ENCODE measurements at places on chromosomes 6 and 20. TPM values are rescaled to one million over a fixed set of nuclear protein-coding genes. Genes with fewer than 3 reads are reported as not detected.

- no peaks in the 10 kb centered on the region for H3K36me3 ChIP-seq
- no peaks in the 10 kb centered on the region for H3K27me3 ChIP-seq
- H3K27ac ChIP-seq: no peak overlapping the region
Observed at GRCh38 chr6:78308025-78308424, 559.3 kb upstream of the IRAK1BP1 start.

DNA sequence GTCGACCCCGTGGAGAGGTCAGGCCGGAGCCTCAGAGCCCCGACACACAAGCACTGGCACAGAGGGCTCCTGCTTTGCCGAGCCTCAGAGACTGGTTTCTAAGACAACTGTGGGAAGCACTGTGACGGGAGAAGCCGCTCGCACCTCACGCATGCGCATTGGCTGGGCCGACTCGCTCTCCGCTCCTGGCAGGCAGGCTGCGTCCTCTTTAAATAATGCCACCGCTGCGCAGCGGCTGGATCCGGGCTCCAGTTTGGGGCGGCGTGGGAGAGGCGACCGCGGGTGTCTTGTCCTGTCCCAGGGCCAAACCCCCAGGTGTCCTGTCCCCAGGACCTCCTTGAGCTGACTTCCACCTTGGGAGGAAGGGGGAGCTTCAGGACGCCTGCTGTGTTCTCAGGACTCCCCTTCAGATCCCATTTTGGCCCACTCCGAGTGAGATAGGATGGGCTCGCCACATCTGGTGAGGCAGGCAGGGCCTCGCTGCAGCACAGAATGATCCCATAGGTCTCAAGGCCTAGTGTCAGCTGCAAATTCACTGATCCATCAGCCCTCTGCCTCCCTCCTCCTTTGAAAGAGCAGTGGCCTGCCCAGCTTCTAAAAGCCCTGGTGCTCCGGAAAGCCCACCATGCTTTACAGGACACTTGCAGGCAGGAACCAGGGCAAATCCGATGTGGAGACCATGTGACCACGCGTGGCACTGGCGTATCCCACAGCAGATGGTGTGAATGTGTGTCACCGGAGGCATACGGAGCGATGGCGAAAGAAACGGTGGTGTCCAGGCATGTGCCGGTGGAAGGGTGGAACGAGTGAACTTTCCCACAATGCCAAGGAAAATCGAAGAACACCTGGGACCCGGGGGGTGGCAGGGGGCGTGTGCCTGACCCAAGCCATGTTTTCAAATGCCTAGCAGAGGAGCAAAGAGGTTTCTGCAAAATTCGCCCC, 169.3 kb upstream of the ZNF337 start:
- no peak overlapping the region for H3K27ac ChIP-seq
- peak overlapping the region; percentile 65 for H3K4me3 ChIP-seq
- H3K36me3 ChIP-seq: no peaks in the 10 kb centered on the region
- DNase-seq: peak; percentile 78

- peaks cover under 1% of the 10 kb centered on the region for H3K4me1 ChIP-seq
- DNase-seq: no peak
- no peak overlapping the region for H3K4me3 ChIP-seq
Observed at GRCh38 chr6:146281651-146282362, 252.9 kb downstream of the GRM1 start.

- H3K4me1 ChIP-seq: no peaks in the 10 kb centered on the region
- no peaks in the 10 kb centered on the region for H3K36me3 ChIP-seq
- H3K27ac ChIP-seq: no peak overlapping the region
- no peak overlapping the region for H3K4me3 ChIP-seq
- no peaks in the 10 kb centered on the region for H3K27me3 ChIP-seq
- DNase-seq: no peak
Observed at GRCh38 chr6:106173124-106173879, 87.2 kb downstream of the PRDM1 start.

GRCh38 chr20:3812259-3812681, 8.1 kb upstream of the AP5S1 start:
- H3K4me1 ChIP-seq: peaks cover 51% of the 10 kb centered on the region
- H3K27ac ChIP-seq: peak overlapping the region; percentile 97
- H3K27me3 ChIP-seq: no peaks in the 10 kb centered on the region
- peak overlapping the region; percentile 63 for H3K4me3 ChIP-seq
- no peak for DNase-seq
- no peaks in the 10 kb centered on the region for H3K36me3 ChIP-seq

Gene KIAA1755
- total RNA-seq: 7.1 TPM

DNA sequence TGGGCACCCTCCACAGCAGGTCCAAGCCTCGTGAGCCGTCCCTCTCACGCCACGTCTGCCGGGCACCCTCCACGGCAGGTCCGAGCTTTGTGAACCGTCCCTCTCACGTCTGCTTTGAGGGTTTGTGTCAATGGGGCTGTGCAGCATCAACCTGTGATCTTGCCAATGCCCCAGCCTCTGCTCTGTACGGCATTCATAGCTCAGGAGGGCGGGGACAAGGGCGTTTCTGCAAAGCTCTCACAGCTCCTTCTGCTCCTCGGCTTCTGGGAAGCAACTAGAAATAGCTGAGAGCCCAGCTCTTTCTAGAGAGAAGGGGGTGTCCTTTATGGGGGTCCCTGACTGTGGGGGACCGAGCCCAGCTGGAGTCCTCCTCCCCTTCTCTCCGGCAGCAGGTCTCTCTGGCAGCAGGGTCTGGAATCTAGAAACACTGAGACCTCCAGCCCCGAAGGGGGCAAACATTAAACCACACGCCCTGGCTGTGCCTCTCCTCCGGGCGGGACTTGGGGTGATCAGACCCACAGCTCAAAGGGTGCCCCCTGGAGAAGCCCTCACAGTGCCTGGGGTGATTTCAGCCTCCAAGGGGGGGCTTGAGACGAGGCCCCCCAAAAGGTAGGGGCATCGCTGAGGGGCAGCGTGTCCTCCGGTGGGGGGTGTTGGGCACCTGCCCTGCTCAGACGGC, 41.2 kb upstream of the CHRNA4 start:
- H3K4me3 ChIP-seq: no peak overlapping the region
- no peaks in the 10 kb centered on the region for H3K36me3 ChIP-seq
- H3K4me1 ChIP-seq: no peaks in the 10 kb centered on the region
- no peak overlapping the region for H3K27ac ChIP-seq
- DNase-seq: no peak
- peaks cover 88% of the 10 kb centered on the region for H3K27me3 ChIP-seq

Gene PSORS1C2
- not detected for total RNA-seq

DNA sequence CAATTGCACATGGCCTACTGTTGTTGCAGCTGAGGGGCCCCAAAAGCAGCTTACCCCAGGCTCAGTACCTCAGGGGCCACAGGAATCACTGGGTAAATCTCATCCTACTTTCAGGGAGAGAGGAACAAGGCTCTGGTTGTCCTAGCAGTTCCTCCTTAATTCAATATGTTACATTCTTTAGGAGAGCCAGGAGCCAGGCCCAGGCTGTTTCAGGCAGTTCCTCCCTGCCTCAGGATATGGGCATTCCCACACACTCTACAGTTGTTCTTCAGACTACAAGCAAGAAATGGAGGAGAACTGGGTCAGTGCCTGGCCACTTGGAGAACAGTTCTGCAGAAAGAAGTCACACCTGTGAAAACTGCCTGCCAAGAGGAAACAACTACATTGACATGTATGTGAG, 9.6 kb upstream of the BTN3A2 start:
- no peak overlapping the region for H3K27ac ChIP-seq
- H3K36me3 ChIP-seq: no peaks in the 10 kb centered on the region
- DNase-seq: no peak
- H3K27me3 ChIP-seq: no peaks in the 10 kb centered on the region

Gene SIRT5
- total RNA-seq: 58.0 TPM

Gene EBF4
- 4.9 TPM for total RNA-seq

Gene GLP1R
- 7.5 TPM for total RNA-seq

DNA sequence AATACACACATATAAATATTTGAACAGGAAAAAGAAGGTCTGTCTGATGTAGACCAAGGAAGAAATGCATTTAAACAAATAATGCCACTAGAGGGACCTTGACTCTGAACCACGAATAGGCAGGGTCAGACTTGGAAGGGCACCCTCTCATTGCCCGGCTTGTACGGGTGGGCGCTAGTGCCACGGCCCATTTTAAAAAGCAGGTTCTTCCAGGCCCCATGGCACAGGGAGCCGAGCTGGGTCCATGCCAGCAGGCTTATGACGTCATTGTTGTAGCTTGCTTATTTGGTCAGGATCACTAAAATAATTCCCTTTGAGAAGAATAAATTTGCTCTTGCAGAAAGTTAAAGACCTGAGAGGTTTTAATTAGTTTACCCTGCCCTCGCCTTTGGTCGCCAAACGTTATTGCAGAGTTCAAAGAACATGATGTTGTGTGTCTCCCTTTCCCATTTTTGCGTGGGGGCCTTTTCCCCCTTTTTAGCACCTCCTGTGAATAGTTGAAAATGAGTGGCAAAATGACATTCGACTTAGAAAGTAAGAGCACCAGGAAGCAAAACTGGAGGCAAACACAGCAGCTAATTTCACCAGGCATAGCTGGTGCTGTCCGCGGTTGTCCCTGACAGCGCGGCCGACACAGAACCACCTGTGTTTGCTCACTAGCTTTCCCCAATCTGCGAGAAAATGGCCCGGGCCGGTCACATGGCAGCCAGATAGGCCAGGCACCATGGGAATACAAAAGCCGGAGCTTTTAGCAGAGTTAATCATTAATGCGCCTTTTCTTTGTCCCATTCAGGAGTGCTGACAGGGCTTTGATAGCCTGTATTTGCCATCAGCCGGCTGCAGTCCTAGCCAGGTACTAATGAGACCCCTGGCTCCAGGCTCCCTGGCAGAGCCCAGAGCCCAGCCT, 93.8 kb downstream of the FOXA2 start:
- no peak overlapping the region for H3K4me3 ChIP-seq
- H3K4me1 ChIP-seq: no peaks in the 10 kb centered on the region
- H3K36me3 ChIP-seq: no peaks in the 10 kb centered on the region
- no peak overlapping the region for H3K27ac ChIP-seq
- no peak for DNase-seq

GRCh38 chr6:48417927-48418326, 306.9 kb upstream of the PTCHD4 start:
- H3K27ac ChIP-seq: no peak overlapping the region
- no peaks in the 10 kb centered on the region for H3K4me1 ChIP-seq
- DNase-seq: no peak
- H3K36me3 ChIP-seq: no peaks in the 10 kb centered on the region

DNA sequence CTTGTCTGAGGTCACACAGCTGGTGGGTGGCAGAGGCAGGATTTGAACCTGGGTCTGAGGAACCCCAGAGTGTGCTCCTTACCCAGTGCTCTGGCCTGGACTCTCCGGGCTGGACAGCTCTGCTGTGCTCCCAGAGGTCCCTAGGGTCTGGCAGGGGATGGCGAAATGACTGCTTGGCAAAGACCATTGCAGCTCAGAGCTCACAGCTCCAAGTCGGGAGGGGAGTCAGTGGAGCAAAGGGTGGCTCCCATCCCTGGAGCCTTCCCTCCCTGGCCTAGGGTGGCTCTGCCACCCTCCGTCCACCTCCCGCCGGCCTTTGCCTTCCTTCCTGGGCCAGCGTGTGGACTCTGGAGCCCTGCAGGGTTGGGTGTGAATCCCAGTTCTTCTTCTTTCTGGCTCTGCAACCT, 17.5 kb downstream of the CEBPB start:
- no peak overlapping the region for H3K27ac ChIP-seq
- H3K4me3 ChIP-seq: no peak overlapping the region
- no peaks in the 10 kb centered on the region for H3K27me3 ChIP-seq
- H3K4me1 ChIP-seq: no peaks in the 10 kb centered on the region
- H3K36me3 ChIP-seq: no peaks in the 10 kb centered on the region
- DNase-seq: no peak

Gene CDH4
- 0.05 TPM for total RNA-seq

DNA sequence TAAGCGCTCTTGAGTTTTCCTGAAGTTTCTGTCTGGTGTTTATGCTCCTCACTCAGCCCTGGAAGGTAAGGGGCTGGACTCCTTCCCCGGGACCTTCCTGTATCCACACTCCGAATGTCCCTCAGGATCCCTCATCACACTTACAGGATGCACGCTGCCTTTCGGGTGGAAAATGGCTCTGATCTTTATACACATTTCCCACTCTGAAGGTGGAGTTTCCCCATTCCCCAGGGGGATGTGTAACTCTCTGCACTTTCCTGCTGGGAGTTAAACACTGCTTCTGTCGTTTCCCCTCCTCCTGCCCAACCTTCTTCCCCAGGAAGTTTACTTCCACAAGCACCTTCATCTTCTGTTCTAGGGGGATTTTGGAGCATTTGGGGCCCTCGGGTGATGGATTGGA, 17.1 kb upstream of the IGF2R start:
- H3K36me3 ChIP-seq: no peaks in the 10 kb centered on the region
- no peaks in the 10 kb centered on the region for H3K27me3 ChIP-seq
- H3K27ac ChIP-seq: peak overlapping the region; percentile 53
- H3K4me1 ChIP-seq: peaks cover 29% of the 10 kb centered on the region
- no peak overlapping the region for H3K4me3 ChIP-seq

- H3K36me3 ChIP-seq: no peaks in the 10 kb centered on the region
- no peaks in the 10 kb centered on the region for H3K27me3 ChIP-seq
- no peak for DNase-seq
- H3K4me1 ChIP-seq: no peaks in the 10 kb centered on the region
Observed at GRCh38 chr20:15487030-15487429, 1086.2 kb downstream of the KIF16B start.

DNA sequence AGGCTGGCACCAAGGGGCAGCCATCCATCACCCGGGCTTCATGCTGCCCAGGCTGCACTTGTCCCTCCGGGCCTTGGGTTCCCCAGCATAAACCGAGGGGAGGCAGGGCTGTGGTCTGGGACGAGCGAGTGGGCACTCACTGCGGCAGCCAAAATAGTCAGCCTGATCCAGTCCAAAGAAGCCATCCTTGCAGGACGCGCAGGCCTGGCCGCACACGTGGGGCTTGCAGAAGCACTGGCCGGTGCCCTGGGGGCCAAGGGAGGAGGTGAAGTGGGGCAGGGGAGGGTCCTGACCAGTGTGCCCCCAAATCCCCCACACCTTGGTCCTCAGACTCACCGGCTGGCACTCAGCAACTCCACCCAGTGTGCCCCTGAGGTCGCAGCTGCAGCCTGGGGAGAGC, 32.1 kb downstream of the ADRM1 start:
- no peak overlapping the region for H3K27ac ChIP-seq
- no peak overlapping the region for H3K4me3 ChIP-seq
- DNase-seq: no peak
- H3K4me1 ChIP-seq: no peaks in the 10 kb centered on the region
- H3K27me3 ChIP-seq: no peaks in the 10 kb centered on the region
- H3K36me3 ChIP-seq: peaks cover 84% of the 10 kb centered on the region

Gene PTPRT
- total RNA-seq: 0.08 TPM

- no peak for DNase-seq
- H3K4me3 ChIP-seq: no peak overlapping the region
- H3K27ac ChIP-seq: no peak overlapping the region
- no peaks in the 10 kb centered on the region for H3K36me3 ChIP-seq
Observed at GRCh38 chr20:31806564-31807355, 12.4 kb upstream of the MYLK2 start.
